Activated CD4-positive, alpha-beta T cell treated with anti-CD3 and anti-CD28 coated beads for 4 hours (primary cell): ENCODE measurements at places on chromosomes 3 and 15.

DNA sequence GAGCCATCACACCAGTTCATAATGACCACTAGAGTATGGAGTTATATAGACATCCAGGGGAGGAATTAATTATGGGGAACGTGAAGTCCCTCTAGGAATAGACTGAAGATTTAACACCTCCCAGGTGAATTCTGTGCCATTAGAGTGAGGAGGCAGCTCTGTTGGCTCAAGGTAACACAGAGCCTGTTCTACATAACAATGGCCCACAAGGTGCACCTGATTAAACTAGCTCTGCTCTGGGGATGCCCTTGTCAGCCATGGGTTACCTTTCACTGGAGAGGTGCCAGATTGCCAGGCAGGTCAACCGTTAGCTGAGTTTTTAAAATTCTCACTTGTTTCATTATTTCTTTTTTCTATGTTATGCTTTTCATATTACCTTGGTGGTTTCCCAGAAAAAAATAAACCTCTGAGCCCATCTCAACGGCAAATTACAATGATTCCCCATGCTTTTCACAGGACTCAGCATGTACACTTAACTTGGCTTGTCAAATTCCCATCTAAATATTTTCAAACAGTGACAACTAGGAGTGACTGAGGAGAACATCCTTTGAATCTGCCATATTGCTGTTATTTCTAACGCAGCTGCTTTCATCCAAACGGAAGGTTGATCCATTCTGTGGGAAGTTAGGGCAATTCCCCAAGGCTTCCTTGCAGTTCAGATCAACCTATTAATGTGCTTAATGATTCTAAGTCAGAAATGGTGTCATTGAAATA is 512.9 kb downstream of the MCTP2 start:
- DNase-seq: no peak

DNA sequence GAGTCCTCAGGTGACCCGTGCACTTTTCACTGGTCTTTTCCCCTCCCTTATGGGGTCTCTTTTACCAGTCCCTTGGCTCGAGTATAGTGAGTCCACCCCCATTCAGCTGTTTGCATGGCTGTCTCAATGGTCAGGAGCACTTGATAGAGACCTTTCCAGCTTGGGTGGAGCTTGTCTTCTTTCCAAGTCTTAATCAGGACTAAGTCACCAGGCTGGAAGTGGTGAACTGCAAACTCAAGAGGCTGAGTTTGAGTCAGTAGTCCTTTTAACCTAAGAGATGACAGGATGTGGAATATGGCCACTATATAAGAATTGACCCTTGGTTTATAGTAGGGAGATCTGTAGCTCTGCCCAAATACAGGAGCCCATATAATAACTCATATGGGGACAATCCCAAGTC is 279.7 kb downstream of the PYDC2 start:
- DNase-seq: no peak

DNA sequence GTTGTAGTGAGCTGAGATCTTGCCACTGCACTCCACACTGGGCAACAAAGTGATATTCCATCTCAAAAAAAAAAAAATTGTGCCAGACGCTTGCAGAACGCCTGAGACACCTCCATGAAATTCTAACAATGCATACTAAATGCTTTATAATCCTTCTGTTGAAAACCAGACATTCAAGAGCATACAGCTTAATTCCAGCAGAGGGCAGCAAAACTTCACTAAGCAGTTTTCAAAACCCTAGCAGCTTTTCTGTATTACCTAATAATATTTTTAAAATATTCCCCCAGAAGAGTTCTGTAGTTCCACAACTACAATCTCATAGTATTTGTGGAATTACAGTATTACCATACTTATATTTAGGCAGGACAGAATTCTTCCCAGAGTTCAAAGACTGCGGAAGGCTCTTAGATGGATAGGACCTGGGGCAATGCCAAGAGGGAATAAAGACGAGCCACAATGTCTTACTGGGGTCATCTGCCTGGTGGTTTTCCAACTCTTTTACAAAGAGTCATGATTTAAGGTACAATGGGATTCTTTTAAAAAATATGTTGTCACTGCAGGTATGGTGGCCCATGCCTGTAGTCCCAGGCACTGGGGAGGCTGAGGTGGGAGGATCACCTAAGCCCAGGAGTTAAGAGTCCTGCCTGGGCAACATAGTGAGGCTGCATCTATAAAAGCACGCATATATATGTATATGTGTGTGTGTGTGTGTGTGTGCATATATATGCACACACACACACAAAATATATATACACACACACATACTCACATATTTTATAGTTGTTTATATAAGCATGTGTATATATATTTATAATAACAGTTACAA is 19.6 kb upstream of the TASOR start:
- peak; percentile 45 for DNase-seq

- no peak for DNase-seq
Observed at GRCh38 chr3:64856106-64856505, 168.3 kb upstream of the ADAMTS9 start.

- DNase-seq: no peak
Observed at GRCh38 chr3:133295199-133295901, 104.5 kb upstream of the BFSP2 start.

GRCh38 chr3:167813169-167814123 is 77.9 kb downstream of the SERPINI1 start:
- DNase-seq: no peak

GRCh38 chr15:95911570-95912279 is 418.8 kb upstream of the NR2F2 start:
- no peak for DNase-seq

GRCh38 chr3:170941551-170941950 is 33.1 kb upstream of the EIF5A2 start:
- no peak for DNase-seq

DNA sequence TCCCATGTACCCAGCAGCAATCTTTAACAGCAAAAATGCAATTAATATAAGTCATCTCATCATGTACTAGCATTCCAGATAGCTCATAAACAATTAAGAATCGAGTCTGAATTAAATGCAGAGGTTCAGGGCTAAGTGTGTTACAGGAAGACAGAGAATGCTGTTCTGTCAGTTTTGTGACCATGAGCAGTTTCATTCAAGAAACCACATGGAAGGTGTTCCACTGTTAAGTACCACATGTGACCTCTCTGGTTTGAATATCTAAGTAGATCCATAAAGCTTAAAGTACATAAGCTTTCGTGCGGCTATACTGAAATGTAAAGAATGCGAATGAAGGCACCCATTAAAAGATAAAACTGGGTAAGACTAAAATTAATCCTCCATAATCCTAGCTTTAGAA is 272.3 kb downstream of the IL5RA start:
- DNase-seq: no peak

DNA sequence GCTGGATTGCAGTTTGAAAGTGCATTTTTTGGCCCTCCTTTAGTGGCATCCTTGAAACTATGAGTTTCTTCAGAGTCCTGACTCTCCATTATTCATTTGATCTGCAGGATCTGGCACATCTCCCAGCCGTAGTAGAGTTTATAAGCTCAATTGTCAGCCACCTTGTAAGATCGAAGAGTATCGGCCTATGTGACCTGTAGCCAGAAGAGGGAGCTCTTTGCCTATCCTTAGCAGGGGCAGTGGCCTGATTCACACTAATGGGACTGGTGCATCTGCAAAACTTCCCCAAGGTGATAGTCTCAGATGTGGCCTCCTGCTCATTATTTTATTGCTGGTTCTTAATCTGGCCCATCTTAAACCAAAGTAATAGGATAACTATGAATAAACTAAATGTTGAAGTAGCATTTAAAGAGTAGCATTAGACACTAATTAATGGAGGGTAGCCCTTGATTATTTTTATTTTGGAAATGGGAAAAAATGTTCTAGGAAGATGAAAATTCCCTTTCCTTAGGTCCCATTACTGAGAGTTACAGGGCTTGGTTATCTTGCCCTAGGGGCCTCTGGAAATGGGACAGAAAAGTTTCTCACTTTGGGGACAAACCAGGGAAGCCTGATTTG is 21.2 kb downstream of the GCSAM start:
- peak; percentile 61 for DNase-seq

DNA sequence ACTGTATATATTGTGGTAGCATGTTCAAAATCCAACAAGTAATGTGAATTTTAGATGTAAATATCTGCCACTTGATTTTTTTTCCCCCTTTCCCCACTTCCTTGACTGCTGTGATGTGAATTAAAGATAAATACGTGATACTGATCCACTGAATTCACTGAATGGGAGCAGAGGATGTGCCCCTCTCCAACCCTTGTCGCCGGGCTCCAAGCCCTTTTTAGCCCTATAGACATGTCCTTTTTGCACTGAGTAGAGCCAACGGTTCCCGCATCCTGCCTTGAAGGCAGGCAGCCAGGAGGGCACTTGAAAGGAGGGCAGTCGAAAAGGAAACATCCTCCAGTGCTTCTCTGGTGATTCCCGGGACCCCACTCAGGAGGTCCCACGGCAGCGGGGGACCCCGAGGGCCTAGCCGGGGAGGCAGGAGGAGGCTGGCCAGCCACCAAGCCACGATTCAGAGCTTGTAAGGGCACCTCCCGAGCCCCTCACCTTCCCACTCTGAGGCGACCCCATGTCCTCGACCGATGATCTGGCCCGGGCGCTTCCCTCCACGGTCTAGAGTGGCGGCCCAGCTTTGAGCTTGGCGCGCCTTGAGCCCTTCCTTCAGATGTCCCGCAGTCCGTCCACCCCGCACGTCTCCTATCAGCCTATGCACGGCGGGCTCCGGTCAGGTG is 901 bp upstream of the MANF start:
- DNase-seq: no peak

GRCh38 chr15:66747886-66748707 is 46.1 kb downstream of the SMAD6 start:
- DNase-seq: no peak

DNA sequence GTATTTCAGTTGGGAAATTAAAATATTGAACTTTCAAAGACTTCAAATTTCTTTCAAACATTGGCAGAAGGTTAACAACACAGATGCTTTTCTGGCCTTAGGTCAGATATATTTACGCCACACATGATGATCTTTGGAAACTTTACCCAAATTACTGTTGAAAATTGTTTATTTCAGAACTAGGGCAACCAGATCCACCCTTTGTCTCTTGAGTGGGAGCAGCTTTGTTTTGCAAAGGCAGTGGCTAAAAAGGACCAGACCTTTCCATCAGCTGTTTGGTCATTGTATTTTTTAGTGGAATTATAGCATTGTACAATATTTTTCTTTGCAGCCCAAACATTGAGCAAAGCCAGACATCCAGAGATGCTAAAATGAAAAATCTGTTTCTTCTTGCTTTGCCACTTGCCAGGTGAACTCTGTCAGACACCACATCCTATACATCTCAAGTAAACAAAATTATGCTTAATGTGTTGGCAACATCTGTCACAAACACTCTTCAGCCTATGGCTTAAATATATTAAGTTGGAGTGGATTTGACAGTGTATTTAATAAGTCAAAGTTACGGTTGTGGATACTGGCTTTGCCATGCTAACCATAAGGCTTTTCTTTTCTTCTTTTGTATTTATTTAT is 651.9 kb downstream of the RBMS3 start:
- no peak for DNase-seq

DNA sequence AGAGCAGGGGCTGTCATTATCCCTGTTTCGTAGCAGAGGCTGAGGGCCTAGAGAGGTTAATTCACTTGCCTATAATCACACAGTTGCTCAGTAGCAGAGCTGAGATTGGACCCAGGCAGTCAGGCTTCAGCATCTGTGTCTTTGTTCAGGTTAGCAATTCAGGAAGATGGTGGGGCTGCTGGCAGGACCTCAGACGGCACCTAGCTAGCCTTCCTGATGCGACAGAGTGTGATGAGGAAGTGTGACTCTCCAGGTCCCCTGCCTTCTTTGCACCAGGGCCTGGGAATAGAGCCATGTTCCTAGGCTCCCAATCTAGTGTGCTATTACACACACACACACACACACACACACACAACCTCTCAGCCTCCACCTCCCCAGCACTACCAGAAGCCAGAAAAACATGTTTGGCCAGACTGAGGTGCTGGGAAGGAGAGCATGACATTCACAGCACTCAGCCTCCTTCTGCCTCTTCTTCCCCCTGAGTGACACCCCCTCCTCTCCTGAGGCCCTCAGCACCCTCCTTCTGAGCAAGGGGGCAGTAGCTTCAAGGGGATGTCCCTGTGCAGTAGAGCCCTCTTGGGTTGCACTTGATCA is 88.9 kb downstream of the TLE3 start:
- DNase-seq: no peak

GRCh38 chr3:99970198-99970597 is 144.1 kb downstream of the FILIP1L start:
- DNase-seq: no peak

DNA sequence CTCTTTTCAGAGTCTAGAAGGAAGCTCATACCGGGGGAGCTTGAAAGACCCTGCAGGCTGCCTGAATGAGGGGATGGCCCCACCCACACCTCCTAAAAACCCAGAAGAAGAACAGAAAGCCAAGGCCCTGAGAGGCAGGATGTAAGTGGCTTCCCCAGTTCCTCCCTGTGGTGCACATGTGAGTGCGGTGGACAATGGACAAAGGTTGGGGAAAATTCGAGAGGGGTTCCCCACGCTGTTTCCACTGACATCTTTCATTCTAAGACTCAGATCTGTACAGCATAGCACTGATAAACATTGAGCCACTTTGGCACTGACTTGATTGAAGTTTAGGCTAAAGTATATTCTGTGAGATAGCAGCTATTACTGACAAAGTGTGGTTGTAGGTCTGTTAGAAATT is 79.5 kb upstream of the UMPS start:
- DNase-seq: no peak

GRCh38 chr3:108552267-108553159 is 36.7 kb downstream of the CIP2A start:
- no peak for DNase-seq

DNA sequence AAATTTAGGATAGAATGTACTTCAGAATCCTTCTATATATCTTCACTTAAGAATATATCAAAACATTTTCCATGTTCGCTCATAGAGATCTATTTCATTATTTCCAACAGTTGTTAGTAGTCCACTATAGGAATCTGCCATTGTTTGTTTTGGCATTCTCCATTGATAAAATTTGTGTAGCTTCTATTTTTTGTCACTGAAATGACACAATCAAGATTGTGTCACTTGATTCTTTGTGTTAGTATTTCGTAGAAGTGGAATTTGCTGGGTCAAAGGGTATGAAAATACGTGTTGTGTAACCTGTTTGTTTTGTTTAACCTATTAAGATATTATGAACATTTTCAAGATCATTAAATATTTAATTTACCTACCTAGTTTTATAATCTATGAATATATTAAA is 15.9 kb upstream of the GPR156 start:
- DNase-seq: no peak

GRCh38 chr3:191303596-191303995 is 25.6 kb upstream of the CCDC50 start:
- DNase-seq: no peak

- DNase-seq: no peak
Observed at GRCh38 chr3:120450600-120451271, at the start of gene FSTL1. Gene FSTL1 (minus strand): TSS chr3:120450992. CDS start chr3:120450746, 246 bp downstream.

GRCh38 chr3:151926956-151927355 is 53.5 kb downstream of the SUCNR1 start:
- no peak for DNase-seq
